ENCODE measurements at places on chromosomes 4 and X.

DNA sequence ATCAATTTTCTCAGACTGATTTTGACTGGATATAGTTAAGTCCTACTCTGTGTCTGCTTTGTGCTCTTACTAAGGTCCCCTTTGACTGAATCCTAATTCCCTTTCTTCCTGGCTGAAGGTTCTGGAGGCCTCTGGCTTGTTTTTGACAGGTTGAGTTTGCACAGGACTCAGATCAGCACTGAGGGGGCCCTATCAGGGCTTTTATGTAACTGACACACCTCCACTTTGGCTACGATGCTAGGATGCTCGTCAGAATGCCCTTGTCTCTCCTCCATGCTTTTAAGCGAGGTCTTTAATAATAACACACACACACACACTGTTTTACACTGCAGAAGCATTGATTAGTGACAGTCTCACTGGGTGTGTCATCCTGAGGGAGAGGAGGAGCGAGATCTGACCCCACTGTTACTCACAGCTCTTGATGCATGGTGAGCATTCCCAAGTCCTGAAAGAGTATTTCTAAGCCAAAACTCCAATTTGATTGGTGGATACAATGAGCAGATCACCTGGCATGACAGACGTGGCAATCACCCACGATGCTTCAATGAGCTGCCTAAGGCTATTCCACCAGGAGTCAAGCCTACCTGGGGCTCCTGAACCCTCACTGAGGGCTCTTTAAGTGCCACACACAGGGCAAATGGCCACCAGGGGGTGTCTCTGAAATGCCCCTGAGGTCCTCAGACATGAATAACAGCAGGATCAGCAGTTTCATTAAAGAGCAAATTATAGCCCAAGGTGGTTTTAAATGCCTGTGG lies 130.4 kb upstream of the CPEB2 start:
- DNase-seq = peak; percentile 18

DNA sequence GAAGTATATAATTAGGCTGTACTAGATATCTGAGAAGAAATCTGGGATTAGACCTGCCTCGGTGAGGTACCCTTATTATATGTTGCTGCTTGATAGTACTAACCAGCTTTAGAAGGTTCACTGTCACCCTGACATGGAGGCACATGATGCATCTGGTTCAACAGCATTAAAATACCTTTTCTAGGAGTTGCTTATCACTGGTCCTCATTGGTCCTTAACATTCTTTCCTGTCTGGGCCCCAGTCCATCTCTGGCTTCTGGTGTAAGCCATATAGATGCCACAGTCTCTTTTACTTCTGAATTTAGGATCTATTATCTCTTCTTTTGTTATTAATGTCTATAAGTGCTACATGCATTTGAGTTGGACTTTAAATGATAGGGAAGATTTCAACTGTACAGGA lies 40.2 kb downstream of the GPRIN3 start:
- no peak for DNase-seq

DNA sequence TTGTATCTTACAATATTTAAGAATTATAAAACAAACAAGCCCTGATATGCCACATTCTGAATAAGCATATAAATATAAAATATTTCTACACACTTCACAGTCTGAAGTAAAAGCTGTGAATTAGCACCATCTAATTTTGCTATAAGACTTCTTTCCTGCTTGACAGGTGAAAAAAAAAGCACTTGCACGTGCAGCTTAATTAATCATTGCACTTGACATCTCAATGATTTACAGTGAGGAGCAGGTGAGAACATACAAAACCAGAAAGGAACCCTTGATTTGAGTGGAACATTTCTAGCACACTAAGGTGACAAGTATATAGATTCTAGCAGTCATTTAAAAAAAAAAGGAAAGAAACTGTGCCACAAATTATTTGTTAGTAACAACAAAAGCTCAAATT lies 47.9 kb downstream of the CHIC2 start:
- DNase-seq = no peak

DNA sequence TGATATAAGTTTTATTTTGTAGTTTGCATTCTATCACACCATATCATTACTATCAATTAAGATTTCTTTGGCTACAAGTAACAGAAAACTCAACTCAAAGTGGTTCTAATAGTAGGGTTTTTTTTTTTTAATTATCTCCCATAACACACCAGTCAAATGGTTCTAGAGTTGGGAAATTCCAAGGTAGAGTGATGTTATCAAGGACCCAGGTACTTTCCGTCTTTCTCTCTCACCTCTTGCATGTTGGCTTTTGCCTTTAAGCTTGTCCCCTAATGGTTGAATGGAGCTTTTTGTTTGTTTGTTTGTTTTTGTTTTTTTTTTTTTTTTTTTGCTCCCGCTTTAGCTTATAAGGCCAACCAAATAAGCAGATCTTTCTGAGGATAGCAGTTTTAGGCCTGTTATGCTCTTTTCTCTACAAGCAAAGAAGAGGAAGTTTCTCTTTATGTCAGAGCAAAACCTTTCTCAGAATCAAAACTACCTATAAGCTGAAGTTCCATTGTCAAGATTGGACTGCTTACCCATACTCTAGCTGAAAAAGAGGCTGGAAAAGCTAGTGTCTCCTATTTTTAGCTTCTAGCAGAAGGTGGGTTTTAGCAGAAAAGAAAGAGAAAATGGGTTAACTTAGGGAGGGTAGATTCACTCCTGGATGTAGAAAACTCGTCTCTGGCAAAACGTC lies 177.5 kb downstream of the EDA start:
- DNase-seq = no peak

DNA sequence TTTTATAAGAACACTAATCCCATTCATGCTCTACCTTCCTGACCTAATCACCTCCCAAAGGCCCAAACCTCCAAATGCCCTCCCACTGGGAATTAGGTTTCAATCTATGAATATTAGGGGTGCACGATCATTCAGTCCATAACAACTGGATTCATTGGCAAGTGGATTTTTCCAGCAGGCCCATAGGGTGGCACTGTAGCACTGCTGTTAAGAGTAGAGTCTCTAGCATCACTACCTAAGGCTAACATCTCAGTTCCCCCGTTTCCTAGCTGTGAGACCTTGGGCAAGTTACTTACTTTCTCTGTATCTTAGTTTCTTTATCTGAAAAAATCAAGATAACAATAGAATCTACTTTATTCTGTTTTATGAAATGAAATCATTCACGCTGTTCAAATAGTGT lies 315.8 kb downstream of the STIM2 start:
- peak; percentile 9 for DNase-seq

- DNase-seq = peak; percentile 74
Measured at GRCh38 chr4:26217961-26218676, 102.7 kb upstream of the RBPJ start.

- no peak for DNase-seq
Measured at GRCh38 chrX:16479206-16479869, 170.6 kb upstream of the S100G start.

DNA sequence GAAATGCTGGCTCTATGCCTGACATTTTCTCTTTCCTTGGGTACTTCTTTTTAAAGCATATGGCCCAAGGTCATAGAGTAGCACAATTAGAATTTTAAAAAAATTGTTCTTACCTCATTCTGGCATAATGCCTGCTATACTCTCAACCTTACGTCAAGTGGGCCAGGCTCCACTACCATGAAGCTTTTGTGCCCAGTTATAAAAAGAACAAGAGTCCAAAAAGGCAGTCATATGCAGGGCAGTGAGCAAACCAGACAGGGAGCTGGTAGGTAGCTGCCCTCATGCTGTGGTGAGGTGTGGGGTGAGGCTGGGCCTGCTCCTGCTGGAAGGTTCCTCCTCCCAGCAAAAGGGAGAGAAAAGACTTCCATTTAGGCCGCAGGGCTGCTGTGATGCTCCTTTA lies 64.4 kb upstream of the UCP1 start:
- DNase-seq = no peak

GRCh38 chrX:74814681-74815080 lies 110.6 kb downstream of the NEXMIF start:
- no peak for DNase-seq
